ENCODE measurements at places on chromosomes 4 and X. TPM values are rescaled to one million over a fixed set of nuclear protein-coding genes. Genes with fewer than 3 reads are reported as not detected.

GRCh38 chr4:170652571-170652970 lies 562.8 kb upstream of the AADAT start:
- DNase-seq = no peak

DNA sequence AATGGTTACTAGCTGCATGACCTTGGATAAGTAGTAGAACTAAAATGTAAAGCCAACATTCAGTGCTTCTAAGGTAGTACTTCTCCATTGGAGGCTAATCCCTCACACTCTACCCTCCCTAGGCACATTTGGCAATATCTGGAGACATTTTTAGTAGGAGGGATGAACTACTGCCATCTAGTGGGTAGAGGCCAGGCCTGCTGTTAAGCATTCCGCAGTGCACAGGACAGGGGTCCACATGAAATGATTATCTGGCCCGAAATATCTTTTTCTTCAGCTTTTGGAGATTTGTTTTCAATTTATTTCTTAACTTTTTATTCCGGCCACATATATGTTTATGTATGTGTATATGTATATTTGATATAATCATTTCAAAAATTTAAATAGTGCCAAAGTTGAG lies 36.0 kb upstream of the SPANXC start:
- DNase-seq = no peak

GRCh38 chr4:122107680-122108079 lies 44.5 kb upstream of the BLTP1 start:
- no peak for DNase-seq

DNA sequence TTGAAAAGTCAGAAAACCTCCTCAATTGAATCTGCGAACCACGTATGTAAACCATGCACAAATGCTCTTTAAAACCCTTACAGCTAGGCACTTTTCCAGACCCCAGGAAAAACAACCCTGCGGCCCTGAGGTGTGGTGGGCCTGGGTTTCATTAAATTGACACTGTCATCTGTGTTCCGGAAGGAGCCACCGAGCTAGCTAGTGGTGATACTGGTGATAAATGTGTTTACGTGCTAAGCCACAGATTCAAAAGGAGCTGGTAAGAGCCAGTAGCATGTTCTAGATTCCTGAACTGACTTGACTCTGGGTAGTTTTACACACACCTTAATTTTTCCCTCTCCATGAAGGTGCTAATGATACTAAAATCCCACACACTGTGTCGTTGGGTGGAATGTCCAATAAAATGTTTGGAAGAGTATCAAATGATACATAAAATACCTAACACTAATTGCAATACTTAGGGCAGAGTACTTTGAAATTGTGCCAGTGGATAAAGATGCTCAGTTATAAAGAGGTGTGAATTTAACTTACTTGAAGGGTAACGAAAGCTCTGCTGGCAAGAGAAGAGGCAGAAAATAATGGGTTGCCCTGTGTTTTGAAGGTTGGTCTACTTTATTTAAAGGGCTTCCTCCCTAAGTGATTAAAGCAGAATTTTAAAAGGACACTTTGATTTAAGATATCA lies 8.5 kb downstream of the SMS start:
- DNase-seq = no peak

EREG gene
- total RNA-seq = not detected

DNA sequence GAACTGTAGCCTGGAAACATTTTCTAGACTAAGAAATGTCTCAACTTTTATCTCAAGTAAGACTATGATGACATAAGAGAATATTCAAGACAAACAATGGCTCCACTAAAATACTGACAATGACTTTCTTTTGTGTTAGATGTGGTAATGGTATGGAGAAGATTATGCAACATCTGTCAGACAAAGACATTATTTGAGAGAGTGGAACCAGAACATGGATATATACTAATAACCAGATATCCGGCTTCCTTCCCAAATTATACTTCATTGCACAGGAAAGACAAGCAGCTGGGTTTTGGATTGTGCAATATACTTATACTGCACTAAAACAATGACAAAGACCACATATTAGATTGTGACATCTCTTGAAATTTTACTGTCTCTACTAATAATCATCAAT lies 290.8 kb upstream of the GIMD1 start:
- no peak for DNase-seq

GRCh38 chrX:13690836-13691235 lies 1.9 kb downstream of the RAB9A start:
- DNase-seq = no peak

- no peak for DNase-seq
These were observed 74.2 kb downstream of the BEND4 start for GRCh38 chr4:42078184-42078801.

GRCh38 chrX:15356444-15356843 lies 21.1 kb upstream of the PIGA start:
- no peak for DNase-seq

DGKK gene
- not detected for total RNA-seq

DNA sequence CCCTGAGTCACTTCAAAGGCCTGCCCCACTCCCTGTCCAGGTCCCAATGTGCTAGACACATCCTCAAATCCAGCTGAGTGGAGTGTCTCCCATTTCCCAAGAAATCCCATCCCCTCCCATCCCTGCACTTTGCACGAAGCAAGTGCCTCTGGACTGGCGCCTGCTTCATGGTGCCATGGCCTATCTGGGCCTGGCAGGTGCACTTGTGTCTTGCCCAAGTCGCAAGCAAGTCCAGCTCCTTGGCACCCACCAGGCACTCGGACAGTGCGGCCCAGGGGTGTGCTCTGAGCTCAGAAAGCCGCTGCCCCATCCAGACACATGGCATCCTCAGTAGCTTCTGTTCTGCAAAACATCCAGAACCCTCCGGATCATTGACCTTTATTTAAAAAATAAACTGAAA lies 97.4 kb downstream of the DCTD start:
- no peak for DNase-seq

FAM114A1 gene
- total RNA-seq = 40.7 TPM

TXK gene
- total RNA-seq = not detected

POU4F2 gene
- total RNA-seq = not detected

GRCh38 chr4:38344929-38345328 lies 319.1 kb upstream of the KLF3 start:
- no peak for DNase-seq

TIGD4 gene
- total RNA-seq = 0.07 TPM

DNA sequence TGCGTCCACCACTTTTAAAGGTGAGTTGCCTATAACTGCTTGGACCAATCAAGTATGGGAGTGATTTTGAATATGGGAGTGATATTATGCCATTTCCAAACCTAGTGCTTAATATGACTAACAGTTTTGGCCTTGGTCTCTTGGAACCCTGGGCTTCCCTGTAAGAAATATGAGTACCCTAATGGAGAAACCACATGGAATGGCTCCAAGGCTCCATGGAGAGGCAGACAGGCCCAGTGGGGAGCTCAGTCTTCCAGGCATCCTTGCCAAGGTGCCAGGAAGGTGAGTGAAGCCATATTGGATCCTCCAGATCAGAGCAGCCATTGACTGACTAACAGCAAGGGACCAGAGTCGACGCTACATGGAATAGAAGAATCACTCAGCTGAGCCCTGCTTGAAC lies 53.2 kb downstream of the MAML3 start:
- peak; percentile 51 for DNase-seq

DNA sequence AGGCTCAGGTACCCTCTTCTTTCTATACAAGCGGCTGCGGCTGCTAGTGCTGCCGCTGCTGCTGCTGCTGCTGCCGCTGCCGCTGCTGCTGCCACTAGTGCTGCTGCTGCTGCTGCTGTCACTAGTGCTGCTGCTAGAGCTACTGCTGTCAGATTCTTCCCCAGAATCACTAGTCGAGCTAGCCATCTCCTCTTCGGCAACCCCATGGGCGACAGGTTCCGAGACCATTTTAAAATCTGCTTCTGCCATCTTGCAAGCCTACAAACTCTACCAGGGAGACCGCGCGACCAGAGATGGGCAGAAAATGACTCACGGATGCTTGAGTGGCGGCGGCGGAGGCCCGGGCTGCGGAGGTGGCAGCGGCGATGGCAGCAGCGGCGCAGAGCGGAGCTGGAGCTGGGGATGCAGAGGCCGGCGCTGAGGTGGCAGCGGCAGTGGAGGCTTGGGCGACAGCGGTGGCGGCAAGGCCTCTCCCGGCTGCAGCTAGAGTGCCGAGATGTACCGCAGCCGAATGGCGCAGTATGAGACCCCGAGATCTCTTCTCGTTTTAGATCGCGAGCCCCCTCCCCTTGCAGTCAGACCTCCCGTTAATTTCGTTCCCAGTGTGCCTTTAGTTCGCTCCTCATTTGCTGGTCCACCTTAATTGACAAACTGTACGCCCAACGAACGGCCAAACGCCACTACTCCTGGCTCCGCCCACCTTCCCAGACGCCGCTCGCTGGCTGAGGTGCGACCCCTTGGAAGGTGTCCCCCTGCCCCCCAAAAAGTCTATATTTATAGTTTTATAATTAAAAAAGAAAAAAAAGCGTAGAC lies at the start of gene NAP1L3:
NAP1L3 (minus strand) TSS at position 523 of the 813 bp plus-strand sequence; CDS start at position 249, 274 bp downstream.
- DNase-seq = peak; percentile 30

DNA sequence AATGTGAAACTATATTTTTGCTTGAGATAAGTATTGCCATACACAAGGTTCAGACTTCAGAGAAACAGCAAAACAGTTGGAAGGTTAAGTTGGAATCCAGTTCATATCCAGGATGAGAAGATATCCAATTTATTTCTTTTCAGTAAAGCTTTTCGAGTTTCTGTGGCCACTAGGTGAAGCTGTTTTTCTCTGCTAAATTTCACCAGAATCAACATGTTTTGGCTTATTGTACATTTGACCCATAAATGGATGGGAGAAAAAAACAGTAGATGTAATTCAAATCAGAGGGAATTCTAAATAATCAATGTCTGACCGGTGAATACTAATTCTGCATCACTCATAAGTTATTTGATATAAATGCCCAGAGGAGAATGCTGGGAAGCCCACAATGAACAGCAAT lies 9.1 kb upstream of the METTL14 start:
- DNase-seq = no peak

NAT8L gene
- total RNA-seq = 2.0 TPM

DNA sequence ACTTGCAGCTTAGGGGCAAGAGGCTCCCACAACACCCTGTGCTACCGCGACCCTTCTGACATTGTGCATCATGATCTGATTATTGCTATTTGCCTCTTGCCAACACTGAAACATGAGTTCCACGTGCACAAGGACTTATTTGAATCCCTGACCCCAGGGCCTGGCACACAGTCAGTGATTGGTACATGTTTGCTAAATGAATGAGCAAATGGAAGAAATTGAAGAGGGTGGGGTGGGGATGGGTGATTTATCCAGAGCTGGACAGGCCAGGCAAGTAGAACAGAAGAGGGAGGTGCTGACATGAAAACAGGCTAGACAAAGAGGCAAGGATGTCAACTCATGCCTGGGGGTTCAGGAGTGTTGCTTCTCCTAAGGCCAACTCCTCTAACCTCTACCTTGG lies 24.9 kb upstream of the RPL39 start:
- DNase-seq = no peak

TEX13D gene
- not detected for total RNA-seq

DNA sequence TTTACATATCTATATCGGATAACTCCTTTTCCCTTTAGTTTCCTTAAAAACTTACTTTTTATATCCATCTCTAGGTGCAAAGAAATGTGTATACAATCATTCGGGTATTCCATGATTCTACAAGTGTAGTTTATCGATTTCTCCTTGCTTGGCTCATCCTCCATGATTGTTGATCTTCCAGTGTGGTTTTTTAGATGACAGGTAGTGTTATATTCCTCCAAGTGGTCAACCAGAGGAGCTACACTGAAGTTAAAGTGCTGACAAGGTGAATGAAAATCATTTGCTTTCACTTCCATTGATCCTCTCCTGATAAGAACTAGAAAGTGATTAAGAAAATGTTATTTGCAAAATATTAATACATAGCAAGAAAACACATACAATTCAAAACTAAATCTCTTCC lies 38.5 kb downstream of the TMEM156 start:
- DNase-seq = no peak

GRCh38 chrX:111039606-111040005 lies 56.4 kb upstream of the PAK3 start:
- no peak for DNase-seq
